Muscle of back (tissue), 13 donors: ENCODE measurements at places on chromosomes 1 and 21.

DNA sequence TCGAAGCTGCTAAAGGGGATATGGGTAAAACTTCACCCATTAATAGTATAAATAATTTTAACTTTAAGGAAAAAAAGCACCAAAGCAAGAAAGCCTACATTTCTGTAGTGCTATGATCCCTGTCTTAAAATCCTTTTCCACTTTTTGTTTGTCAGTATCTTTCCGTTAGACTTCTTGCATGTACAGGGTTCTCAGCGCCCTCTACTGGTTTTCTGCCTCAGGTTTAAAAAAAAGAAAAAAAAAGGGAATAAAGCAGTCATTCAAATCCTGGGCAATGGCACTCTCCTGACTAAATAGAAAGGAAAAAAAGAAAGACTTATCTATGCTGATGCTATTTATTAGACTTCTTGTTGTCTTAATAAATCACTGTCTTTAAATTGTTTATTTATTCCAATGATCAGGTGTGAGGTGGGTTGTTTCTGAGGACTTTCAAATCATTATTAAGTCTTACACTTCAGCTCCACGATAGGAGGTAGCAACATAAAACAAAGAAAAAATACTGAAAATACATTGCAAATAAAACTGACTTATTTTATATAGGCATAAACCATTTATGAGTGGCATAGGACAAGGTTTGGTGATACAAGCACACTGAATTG lies 475.4 kb upstream of the NR5A2 start:
- DNase-seq: peak; percentile 58

DNA sequence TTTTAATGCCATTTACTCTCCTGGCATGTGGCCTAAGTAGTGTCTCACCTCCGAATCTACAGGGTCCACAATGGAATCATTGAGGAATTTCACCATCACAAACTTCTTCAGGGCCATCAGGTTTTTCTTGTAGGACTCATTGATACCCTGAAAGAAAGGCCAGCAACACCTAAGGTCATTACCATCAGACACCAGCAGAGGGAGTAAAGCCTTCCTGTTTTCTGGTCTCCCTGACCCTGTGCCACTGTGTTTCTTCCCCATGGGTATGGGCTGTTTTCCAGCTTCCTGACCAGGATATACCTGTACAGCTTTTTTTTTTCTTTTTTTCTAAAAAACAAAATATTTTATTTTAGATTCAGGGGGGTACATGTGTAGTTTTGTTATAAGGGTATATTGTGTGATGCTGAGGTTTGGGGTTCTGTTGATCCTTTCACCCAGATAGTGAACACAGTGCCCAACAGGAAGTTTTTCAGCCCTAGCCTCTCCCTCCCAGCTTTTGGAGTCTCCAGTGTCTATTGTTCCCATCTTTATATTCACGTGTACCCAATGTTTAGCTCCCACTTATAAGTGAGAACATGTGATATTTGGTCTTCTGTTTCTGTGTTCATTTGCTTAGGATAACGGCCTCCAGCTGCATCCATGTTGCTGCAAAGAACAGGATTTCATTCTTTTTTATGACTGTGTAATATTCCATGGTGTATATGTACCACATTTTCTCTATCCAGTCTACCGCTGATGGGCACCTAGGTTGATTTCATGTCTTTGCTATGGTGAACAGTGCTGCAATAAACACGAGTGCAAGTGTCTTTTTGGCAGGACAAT lies 18.3 kb downstream of the PPT1 start:
- DNase-seq: peak; percentile 40

DNA sequence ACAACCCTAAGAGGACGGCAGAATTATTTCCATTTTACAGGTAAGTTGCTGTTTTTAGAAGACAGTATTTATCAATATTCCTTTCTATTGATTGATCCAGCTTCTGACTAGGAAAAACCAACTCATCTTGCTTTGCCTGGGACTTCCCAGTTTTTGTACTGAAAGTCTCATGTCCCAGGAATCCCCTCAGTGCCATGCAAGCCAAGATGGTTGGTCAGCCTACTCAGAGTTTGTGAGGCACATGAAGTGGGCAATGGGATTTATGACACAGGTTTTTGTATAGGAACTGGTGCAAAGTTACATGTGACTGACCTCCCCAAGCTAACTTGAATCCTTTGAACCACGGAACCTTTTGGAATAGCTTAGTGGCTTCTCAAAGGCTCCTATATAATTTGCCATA lies 45.5 kb downstream of the GNG12 start:
- DNase-seq: no peak

DNA sequence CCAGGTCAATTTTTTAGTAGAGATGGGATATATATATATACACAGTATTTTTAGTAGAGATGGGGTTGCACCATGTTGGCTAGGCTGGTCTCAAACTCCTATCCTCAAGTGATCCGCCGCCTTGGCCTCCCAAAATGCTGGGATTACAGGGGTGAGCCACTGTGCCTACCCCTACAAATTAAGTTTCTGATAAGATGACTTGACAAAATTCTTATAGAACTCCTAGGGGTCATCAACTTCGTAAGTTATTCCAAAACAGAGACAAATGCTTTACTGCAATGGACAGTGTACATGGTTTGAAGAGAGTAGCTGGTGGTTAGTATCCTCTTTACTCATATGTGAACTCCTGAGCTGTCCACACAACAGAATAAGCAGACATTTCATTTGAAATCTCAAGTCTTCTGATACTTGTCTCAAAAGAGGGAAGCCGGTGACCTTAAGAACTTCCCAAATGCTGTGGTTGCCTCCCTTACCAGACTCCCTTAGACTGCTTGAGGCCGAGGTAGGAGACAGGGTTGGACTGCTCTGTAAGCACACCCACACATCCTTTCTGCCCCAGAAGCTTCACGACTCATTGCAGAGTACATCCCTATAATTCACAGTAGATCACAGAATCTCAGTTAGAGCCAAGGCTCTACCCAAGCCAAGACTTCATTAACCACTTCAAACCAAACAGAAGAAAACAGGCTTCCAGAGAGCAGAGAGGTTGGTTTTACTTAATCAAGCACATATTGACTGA lies 244.1 kb upstream of the IRF2BP2 start:
- no peak for DNase-seq

DNA sequence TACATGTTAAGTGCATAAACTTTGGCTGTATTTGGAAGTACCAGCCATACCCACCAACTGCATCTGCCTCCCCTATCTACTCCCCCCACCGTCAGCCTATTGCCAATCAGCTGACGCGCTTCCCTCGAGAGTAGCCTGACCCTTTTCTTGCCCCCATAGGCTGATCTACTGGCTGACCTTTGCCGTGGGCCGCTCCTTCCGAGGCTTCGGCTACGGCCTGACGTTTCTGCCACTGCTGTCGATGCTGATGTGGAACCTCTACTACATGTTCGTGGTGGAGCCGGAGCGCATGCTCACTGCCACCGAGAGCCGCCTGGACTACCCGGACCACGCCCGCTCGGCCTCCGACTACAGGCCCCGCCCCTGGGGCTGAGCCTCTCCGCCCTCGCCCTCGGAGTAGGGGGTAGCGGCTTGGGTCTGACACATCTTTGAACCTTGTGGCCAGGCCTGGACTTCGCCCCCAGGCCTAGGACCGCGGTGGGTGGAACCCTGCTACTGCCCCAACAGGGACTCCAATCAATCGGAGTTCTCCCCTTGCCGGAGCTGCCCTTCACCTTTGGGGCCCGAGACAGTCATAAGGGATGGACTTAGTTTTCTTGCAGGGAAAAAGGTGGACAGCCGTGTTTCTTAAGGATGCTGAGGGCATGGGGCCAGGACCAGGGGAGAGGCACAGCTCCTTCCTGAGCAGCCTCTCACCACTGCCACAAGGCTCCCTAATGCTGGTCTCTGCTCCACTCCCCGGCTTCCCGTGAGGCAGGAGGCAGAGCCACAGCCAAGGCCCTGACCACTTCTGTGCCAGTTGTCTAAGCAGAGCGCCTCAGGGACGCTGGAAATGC lies 4.0 kb downstream of the GLMP start:
- DNase-seq: peak; percentile 94

GRCh38 chr1:25128121-25128621 lies 104.1 kb downstream of the SYF2 start:
- no peak for DNase-seq

- DNase-seq: peak; percentile 71
Observed at GRCh38 chr1:25695090-25695770, 78.6 kb downstream of the MAN1C1 start.

- DNase-seq: no peak
Observed at GRCh38 chr1:228783418-228784040, 48.2 kb downstream of the RHOU start.

- DNase-seq: no peak
Observed at GRCh38 chr1:169133801-169134502, 27.5 kb downstream of the ATP1B1 start.

DNA sequence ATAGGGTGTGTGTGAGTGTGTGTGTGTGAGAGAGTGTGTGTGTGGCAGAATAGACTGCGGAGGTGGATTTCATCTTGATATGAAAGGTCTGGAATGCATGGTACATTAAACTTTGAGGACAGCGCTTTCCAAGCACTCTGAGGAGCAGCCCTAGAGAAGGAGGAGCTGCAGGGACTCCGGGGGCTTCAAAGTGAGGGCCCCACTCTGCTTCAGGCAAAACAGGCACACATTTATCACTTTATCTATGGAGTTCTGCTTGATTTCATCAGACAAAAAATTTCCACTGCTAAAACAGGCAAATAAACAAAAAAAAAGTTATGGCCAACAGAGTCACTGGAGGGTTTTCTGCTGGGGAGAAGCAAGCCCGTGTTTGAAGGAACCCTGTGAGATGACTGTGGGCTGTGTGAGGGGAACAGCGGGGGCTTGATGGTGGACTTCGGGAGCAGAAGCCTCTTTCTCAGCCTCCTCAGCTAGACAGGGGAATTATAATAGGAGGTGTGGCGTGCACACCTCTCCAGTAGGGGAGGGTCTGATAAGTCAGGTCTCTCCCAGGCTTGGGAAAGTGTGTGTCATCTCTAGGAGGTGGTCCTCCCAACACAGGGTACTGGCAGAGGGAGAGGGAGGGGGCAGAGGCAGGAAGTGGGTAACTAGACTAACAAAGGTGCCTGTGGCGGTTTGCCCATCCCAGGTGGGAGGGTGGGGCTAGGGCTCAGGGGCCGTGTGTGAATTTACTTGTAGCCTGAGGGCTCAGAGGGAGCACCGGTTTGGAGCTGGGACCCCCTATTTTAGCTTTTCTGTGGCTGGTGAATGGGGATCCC lies 18.3 kb upstream of the HDAC1 start:
- DNase-seq: no peak

DNA sequence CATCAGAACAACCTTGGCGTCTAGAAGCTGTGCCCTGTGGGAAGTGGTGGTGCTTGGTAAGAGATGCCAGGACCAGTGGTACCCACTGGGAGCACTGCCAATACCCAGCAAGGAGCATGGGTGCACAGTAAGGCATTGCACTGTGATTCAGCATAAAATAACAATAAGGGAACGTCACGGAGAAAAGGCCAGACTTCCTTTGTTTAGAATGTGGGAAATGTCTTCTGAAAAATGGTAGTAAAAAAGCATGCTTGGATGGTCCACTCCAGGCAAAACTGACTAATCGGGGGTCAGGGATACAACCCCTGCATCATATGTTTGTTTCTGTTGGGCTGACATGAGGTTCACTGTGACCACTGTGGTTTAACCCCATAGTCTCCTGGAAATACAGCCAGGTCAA lies 14.7 kb downstream of the METTL18 start:
- DNase-seq: no peak

- peak; percentile 44 for DNase-seq
Observed at GRCh38 chr1:185674201-185674600, 60.0 kb upstream of the HMCN1 start.

GRCh38 chr1:73009938-73010337 lies 727.6 kb upstream of the NEGR1 start:
- no peak for DNase-seq

DNA sequence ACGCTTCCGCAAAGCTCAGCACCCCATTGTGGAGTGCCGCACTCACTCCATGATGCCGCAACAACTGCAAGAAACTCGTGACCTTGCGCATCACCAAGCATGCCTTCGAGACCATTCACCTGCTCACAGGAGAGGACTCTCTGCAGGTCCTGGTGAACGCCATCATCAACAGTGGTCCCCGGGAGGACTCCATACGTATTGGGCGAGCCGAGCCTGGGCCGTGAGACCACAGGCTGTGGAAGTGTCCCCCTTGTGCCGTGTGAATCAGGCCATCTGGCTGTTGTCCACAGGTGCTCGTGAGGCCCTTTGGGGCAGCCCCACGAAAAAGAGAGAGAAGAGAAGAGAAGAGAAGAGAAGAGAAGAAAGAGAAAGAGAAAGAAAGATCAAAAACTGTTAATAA lies 23.2 kb downstream of the SPATA45 start:
- DNase-seq: no peak

DNA sequence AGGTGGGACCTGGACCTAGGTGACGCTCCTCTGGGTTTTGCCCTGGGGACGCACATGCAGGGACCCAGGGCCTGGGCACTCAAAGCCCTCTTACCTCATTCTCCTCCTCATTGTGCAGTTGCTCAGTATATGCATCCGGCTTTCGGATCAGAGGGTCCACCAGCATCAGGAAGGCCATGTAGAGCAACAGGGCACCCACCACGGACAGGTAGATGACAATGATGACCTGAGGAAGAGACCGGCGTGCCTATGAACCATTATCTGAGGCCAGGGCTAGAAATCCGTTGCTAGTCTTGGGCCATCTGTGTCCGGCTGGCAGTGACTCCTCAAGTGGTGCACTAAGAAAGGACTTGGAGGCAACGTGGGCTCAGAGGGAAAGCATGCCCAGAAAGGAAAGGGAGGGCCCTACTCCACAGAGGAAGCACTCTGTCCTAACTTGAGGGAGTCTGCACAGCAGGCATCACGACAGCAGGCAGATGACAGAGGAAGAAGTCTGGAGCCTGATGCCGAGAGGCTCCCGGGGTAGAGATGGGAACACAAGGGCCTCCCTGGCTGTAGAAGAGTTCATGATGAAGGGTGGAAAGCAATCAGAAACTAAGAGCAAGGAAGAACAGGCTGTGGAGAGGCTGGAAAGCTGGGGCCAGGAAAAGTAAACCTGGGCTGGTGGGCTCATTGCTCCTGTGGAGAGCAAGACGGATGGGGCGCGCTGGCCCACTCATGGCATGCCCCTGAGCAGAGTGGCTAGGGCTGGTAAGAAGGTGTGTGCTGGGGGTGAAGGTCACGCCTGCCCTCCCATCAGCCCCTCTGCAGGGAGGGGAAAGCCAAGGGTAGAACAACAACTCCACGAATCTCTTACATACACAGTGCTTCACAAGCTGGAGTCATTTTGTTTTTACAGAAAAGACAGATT lies 10.3 kb downstream of the TMEM9 start:
- DNase-seq: no peak

DNA sequence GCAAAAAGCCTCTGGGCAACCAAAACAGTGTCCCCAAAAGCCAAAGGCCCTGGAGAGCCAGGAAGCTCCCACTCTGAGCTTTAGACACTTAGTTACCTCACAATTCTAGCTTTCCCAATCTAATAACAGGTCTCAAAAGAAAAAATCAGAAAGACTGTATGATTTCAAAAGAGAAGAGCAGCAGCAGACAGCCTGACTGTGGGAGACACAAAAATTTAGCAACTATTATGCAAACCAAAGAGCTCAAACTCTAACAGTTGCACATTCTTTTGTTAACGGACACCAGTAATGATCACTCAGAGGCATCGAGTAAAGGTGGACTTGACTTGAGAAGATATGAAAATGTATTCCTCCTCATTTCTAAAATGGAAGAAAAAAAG lies 160.1 kb downstream of the SLC45A1 start:
- DNase-seq: no peak

GRCh38 chr1:240395336-240395735 lies 216.6 kb downstream of the GREM2 start:
- DNase-seq: no peak
